ENCODE measurements at places on chromosomes 7 and 10.
A peak's percentile ranks its signal among the peaks of the same experiment; 100 is the strongest.

DNA sequence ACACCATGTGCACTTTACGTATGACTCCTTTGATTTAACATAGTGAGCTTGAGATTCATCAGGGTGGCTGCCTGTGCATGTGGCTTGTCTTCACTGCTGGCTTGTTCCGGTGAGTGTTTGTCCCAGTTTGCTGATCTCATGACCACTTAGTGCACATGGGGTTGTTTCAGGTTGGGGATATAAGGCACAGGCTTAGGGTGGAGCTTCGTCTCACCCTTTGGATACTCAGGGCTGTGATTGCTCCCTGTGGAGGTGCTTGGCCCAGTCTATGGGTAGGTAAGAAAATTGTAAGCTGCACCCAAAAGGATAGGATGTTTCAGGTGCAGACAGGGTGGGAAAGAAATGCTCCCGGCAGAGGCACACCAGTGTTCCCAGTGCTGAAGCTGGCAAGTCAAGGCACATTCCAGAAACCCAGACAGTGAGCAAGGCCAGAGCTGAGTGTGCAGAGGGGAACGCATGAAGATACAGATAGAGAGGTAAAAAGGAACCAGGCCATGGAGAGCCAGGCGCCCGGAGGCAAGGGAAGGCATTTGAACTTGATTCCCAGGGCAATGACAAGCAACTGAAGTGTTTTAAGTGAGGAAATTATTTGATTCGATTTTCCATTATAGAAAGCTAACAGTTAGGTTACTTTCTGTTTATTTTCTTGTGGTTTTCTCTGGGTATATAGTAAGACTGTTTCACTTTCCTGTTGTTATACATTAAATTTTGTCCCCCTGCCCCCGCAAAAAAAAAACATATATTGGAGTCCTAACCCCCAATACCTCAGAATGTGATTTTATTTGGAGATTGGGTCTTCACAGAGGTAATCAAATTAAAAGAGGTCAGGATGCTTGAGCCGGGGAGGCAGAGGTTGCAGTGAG lies 289.8 kb upstream of the KLF6 start:
- H3K27ac ChIP-seq: peak overlapping the region; percentile 94
- H3K4me3 ChIP-seq: peak overlapping the region; percentile 85
- DNase-seq: no peak
- H3K36me3 ChIP-seq: no peaks in the 10 kb centered on the region
- peaks cover 47% of the 10 kb centered on the region for H3K4me1 ChIP-seq

GRCh38 chr7:101591504-101591903 lies 37.6 kb downstream of the MYL10 start:
- H3K4me1 ChIP-seq: no peaks in the 10 kb centered on the region
- H3K4me3 ChIP-seq: no peak overlapping the region
- no peaks in the 10 kb centered on the region for H3K27me3 ChIP-seq
- H3K27ac ChIP-seq: no peak overlapping the region
- H3K36me3 ChIP-seq: peaks cover 4% of the 10 kb centered on the region
- no peak for DNase-seq

DNA sequence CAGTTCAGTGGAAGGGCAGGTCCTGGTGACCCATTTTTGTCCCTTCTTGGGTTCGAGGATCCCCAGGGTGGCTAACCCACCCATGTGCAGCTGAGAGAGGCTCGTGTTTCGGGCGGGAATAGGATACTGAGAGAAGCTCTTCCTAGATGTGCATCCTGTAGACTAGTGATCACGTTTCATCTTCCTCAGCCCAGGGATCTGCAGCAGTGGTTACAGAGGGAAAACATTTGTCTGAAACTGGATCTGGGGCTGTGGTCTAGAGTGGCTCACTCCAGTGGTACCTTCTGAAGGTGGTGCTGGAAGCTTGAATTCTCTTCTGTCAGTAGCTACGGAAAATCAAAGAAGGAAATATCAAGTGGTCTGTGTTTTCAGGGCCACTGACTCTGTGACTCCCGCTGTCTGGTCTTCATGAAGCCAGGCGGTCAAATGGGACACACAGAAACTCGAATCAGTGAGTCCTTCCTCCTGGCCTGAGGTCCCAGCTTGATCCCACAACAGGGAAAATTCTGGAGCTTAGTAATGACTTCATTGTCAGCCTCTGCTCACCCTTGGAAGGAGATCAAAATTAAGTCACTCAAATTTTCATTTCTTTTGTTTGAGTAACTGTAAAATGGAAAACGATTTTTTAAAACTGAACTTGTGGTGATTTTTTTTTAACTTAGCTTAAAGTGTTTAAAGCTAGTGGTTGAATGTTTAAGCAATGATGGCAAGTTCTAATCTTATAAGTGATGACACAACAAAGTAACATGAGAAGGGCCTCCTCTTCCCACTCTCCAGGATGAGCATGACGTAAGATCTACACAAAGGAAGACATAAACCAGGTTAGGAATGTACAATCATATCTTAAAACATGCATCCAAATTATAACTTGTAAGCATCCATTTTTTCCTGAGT lies 469.3 kb upstream of the KLF6 start:
- peaks cover 2% of the 10 kb centered on the region for H3K4me1 ChIP-seq
- no peak for DNase-seq
- no peaks in the 10 kb centered on the region for H3K36me3 ChIP-seq

DNA sequence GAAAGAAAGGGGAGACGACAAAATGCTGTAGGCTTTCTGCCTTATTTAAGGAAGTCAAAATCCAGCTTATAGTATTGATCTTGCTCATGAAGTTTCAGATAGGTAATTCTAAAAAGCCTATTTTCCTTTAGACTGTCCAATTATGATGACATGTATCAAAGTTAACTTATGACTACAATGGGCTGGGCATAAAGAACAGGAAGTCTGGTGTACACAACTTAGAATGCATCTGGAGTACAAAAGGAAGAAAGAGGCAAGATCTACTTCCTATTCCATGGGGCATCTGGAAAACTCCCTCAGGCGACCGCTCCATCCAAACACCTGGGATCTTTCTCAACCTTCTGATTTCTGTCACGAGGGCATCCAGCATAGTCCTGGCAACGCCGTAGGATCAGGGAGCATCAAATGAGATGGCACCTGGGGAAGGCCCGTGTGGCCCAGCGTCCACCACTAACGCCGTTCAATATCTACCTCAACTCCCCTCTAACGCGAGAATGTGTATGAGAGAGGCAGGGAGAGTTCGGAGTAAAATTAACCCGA lies 512 bp downstream of the FAM24B start:
- DNase-seq: no peak
- H3K36me3 ChIP-seq: peaks cover 16% of the 10 kb centered on the region
- peak overlapping the region; percentile 93 for H3K27ac ChIP-seq
- H3K27me3 ChIP-seq: no peaks in the 10 kb centered on the region
- peaks cover 34% of the 10 kb centered on the region for H3K4me1 ChIP-seq
- peak overlapping the region; percentile 96 for H3K4me3 ChIP-seq

DNA sequence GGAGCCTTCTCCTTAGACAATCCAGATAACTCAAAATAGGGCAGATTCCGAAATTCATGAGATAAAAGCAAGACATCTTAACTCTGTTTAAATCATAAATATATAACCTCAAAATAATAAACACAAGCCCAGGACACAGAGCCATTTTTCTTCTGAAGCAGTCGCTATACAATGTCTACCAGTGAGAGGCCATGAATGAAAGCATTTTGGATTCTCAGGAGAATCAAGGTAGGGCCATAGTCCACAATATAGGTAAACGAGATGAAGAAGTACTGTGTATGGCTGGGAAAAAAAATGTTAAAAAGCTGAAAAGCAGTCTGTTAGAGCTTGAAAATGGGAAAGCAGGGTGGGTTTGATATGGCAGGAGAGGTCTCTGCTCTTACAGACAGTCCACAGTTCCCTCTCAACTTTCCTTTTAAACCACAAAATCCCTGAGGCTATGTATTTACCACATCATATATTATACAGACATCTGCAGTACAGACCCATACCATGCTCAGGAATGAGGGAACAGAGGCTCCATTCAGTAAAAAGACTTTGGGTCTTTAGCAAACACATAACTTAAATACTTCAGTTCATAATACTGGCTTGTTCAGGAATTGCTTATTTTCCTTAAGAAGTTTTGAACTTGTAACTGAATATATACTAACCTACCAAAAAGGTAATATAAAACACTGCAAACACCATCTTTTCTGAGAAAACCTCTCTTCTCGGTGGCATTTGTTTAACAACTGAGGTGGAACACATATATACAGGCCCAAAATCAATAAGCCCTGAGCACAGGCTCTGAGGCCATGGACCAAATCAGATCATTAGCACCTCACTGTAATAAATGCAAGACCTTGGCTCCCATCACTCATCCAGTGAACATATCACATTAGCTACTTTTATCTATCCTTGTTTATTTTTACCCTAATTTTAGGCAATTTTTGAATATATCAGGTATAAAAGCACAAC lies 109.3 kb downstream of the SORBS1 start:
- DNase-seq: no peak
- no peaks in the 10 kb centered on the region for H3K4me1 ChIP-seq
- no peak overlapping the region for H3K27ac ChIP-seq
- H3K4me3 ChIP-seq: no peak overlapping the region
- H3K36me3 ChIP-seq: no peaks in the 10 kb centered on the region

DNA sequence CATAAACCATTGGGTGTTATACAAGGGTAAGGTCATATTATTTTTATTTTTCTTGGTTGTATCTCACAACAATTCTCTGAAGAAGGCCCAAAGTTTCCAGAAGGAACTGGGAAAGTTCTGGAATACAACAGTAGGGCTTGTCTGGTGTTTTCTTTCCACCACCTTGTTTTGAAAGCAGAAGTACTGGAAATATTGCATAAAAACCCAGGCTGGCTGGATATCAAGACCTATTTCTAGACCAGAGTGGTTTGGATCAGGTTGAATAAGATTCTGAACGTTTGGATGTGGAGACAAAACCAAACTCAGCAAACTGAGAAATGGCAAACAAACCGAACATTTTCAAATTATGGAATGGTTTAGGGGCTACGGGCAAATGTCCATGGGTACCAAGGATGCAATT lies 182.6 kb upstream of the FZD8 start:
- no peak for DNase-seq
- no peak overlapping the region for H3K27ac ChIP-seq
- peaks cover 4% of the 10 kb centered on the region for H3K36me3 ChIP-seq
- H3K4me1 ChIP-seq: no peaks in the 10 kb centered on the region
- H3K27me3 ChIP-seq: no peaks in the 10 kb centered on the region

GRCh38 chr10:132058793-132059759 lies 6.7 kb upstream of the JAKMIP3 start:
- peaks cover 3% of the 10 kb centered on the region for H3K36me3 ChIP-seq
- no peak overlapping the region for H3K27ac ChIP-seq
- no peak overlapping the region for H3K4me3 ChIP-seq
- peaks cover 43% of the 10 kb centered on the region for H3K27me3 ChIP-seq

DNA sequence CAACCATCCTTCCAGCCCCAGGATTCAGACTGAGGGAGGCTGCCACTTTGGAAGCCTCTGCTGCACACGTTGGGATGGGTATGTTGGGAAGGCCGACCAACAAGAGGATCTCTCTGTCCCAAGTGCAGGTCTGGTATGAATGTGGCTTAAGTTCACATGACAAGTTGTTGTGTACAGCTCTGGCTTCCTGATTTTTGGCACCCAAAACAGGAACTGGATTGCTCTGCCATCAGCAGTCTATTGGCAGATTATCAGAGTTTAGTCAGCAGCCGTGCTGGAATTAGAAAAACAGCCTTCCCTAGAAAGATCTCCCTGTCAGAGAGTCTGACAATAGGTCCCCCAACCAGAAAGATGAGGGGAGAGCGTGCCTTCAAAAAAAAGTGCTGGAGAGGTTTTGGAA lies 66.9 kb downstream of the GOLGA7B start:
- no peak overlapping the region for H3K4me3 ChIP-seq
- peaks cover 10% of the 10 kb centered on the region for H3K4me1 ChIP-seq
- no peak for DNase-seq

- H3K27me3 ChIP-seq: no peaks in the 10 kb centered on the region
- no peaks in the 10 kb centered on the region for H3K4me1 ChIP-seq
- H3K36me3 ChIP-seq: no peaks in the 10 kb centered on the region
- DNase-seq: no peak
- H3K4me3 ChIP-seq: no peak overlapping the region
Measured at GRCh38 chr10:56679578-56679977, 318.5 kb upstream of the ZWINT start.

- DNase-seq: no peak
- no peaks in the 10 kb centered on the region for H3K36me3 ChIP-seq
- no peaks in the 10 kb centered on the region for H3K4me1 ChIP-seq
Measured at GRCh38 chr10:47306387-47307210, 6.6 kb downstream of the GDF10 start.

GRCh38 chr7:2607122-2607922 lies 24.5 kb upstream of the TTYH3 start:
- no peak overlapping the region for H3K4me3 ChIP-seq
- H3K4me1 ChIP-seq: no peaks in the 10 kb centered on the region
- no peak for DNase-seq
- H3K27ac ChIP-seq: peak overlapping the region; percentile 8
- H3K36me3 ChIP-seq: peaks cover 3% of the 10 kb centered on the region

DNA sequence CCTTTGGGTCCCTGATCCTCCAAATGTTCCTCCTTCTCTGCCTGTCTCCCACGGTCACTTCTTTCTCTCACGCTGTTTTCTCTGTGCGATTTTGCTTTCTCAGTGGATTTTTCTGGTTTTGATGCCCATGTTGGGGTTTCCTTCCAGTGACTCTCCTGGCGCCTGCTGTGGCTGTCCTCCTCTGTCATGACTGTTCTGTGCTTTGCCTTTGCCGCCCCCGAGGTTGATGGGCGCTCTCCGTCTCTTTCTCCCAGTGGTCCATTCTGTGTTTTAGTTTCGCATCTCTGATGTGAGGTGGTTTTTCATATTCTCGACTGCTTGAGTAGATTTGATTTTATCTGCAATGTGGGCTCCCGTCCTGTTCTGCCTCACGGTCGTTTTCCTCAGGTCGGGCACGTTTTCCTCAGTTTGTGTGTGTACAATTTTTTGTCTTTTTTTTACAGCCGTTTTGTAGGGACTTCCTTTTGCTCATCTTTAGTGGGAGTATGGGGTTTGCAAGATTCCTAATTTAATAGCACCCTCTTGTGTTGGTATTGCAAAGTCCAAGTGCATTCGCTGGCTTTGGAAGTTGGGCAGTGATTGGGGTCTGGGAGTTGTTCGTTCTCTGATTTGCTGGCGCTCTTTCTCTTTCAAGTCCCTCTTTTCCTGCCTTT lies 100.0 kb downstream of the INPP5A start:
- H3K36me3 ChIP-seq: no peaks in the 10 kb centered on the region
- no peak overlapping the region for H3K4me3 ChIP-seq
- peaks cover 12% of the 10 kb centered on the region for H3K4me1 ChIP-seq
- no peak for DNase-seq

GRCh38 chr10:72065439-72066025 lies 22.8 kb downstream of the SPOCK2 start:
- no peaks in the 10 kb centered on the region for H3K27me3 ChIP-seq
- H3K4me1 ChIP-seq: peaks cover 27% of the 10 kb centered on the region
- DNase-seq: no peak
- H3K4me3 ChIP-seq: no peak overlapping the region
- peaks cover 99% of the 10 kb centered on the region for H3K36me3 ChIP-seq

Measured in effector memory CD8-positive, alpha-beta T cell (primary cell).